Hematopoietic multipotent progenitor cell treated with erythropoietin and hydrocortisone succinate and interleukin-3 and kit ligand, for 17 days (in vitro differentiated cells): ENCODE measurements at places on chromosomes 7 and 10.

- no peak for DNase-seq
These were observed 7.7 kb upstream of the COBL start for GRCh38 chr7:51324206-51324898.

- DNase-seq = no peak
These were observed 134.9 kb downstream of the ANK3 start for GRCh38 chr10:60254776-60255175.

DNA sequence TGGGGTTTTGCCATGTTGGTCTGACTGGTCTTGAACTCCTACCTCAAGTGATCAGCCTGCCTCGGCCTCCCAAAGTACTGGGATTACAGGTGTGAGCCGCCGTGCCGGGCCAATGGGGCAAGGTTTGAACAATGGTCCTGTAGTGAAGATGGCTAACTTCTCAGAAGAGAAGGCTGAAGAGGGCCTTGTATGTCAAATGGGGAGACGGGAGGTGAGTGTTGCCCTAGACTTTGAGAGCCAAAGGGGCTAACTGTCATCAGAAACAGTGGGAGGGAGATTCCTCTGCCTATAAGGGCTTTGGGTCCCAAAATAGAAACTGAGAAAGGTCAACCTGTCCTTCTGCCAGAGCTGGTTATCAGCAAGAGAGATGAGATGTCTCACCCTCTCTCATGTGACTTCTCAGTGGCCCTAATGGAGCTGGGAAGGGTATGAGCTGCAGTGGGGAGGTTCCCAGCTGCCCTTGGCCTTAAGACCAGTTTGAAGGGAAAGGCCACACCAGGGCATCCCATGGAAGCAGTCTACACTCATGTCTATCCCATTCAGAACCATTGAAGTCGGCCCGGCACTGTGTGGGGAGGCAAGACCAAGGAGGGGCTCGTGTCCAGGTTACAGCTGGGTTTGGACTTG is 1.3 kb upstream of the SAMD8 start:
- DNase-seq = no peak

GRCh38 chr10:128297709-128298378 is 171.6 kb upstream of the MKI67 start:
- no peak for DNase-seq

DNA sequence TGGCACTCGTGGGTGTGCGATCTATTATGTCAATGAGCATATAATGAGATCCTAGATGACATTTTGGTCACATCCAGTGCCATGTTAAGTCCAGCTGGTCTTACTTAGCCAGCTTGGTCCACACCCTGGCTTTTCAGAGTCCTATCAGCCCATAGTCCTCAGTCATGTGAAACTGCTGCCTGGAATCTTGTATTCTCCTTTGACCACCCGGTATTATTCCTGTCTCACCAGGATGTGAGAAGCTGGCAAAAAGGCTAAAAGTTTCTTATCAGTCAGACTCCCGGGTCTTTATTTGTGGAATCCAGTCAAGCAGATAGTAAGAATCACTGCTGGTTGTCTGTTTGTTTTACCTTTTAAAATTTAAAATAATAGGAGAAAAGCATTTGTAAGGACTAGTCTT is 705.6 kb upstream of the GHITM start:
- DNase-seq = no peak
